ENCODE measurements at places on chromosomes 1 and 21. TPM values are rescaled to one million over a fixed set of nuclear protein-coding genes. Genes with fewer than 3 reads are reported as not detected.
A peak's percentile ranks its signal among the peaks of the same experiment; 100 is the strongest.

METTL18 gene
- total RNA-seq = 3.8 TPM

GRCh38 chr1:113663165-113663951, 95.9 kb downstream of the PHTF1 start:
- no peaks in the 10 kb centered on the region for H3K36me3 ChIP-seq
- no peak overlapping the region for H3K27ac ChIP-seq
- H3K27me3 ChIP-seq = no peaks in the 10 kb centered on the region
- no peak overlapping the region for H3K4me3 ChIP-seq
- H3K4me1 ChIP-seq = no peaks in the 10 kb centered on the region

- H3K4me1 ChIP-seq = no peaks in the 10 kb centered on the region
- H3K27me3 ChIP-seq = no peaks in the 10 kb centered on the region
- H3K36me3 ChIP-seq = no peaks in the 10 kb centered on the region
These were observed 168.1 kb downstream of the DUSP10 start for GRCh38 chr1:221573756-221574155.

GRCh38 chr1:15322648-15323350, 75.8 kb downstream of the FHAD1 start:
- no peaks in the 10 kb centered on the region for H3K27me3 ChIP-seq
- peak overlapping the region; percentile 46 for H3K27ac ChIP-seq
- H3K4me3 ChIP-seq = no peak overlapping the region
- DNase-seq = peak; percentile 73

GRCh38 chr1:228913626-228914414, 178.5 kb downstream of the RHOU start:
- H3K4me3 ChIP-seq = no peak overlapping the region

All from pancreas (tissue), 10 donors.